ENCODE measurements at places on chromosomes 1 and 21.

DNA sequence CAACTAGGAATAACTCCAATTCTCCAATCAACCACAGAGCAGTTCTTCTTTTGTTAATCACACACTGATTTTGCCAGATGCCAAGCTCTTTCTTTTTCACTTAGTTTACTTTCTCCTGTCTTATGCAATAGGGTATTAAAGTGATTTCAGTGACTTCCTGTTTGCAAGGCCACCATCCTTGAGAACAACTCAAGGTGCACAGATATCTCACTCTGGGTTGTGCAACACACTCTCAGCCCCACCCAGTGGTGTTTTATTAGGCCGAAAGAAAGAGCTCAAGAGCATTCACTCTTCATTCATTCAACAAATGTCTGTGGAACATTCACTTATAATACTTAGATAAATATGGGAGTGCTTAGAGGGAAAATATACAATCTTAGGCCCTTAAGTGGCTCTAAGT is 352.5 kb downstream of the ZNF326 start:
- DNase-seq, result no peak

DNA sequence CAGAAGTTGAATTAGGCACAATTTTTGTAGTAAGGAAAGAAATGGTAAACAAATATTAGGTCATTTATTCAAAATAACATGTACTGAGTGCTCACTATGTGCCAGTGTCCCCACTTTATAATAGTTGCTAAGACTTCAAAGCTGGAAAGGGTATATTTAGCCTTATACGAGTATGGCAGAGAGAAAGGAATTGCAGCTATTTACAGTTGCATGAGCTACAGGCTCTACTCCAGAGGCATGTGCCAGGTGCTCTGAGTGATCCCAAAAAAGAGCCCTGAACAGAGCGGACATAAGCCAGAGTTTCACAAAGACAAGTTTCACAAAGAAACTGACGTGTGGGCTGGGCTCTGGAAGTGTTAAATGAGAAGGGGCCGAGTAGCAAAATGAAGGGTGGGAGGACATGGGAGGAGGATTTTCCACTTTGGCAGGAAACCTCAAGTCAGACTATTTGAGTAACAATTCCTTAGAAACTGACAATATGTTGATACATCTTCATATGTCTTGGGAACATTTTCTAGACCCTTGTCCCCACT is 40.9 kb downstream of the FASLG start:
- no peak for DNase-seq

DNA sequence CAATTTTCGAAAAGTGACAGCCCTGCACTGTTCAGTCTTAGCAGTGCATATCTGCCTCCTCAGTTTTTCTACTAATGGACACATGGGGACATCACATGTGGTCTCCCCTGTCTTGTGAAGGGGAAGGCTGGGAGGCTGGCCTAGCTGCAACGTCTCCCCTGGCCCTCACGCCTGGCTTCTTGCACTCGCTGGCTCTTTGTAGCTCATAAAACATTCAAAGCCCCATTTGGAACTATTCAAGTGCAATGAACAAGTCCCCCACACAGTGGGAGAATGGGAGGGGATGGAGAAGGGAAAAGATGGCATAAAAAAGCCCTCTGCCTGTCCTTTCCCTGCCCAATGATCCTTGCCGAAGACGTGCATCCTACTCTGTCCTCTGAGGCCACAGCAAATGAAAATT is 73.6 kb downstream of the PGBD5 start:
- DNase-seq, result no peak

- no peak for DNase-seq
Measured at GRCh38 chr1:192545896-192546521, 29.6 kb upstream of the RGS1 start.

- DNase-seq, result no peak
Measured at GRCh38 chr1:77876884-77877283, 11.5 kb upstream of the NEXN start.

DNA sequence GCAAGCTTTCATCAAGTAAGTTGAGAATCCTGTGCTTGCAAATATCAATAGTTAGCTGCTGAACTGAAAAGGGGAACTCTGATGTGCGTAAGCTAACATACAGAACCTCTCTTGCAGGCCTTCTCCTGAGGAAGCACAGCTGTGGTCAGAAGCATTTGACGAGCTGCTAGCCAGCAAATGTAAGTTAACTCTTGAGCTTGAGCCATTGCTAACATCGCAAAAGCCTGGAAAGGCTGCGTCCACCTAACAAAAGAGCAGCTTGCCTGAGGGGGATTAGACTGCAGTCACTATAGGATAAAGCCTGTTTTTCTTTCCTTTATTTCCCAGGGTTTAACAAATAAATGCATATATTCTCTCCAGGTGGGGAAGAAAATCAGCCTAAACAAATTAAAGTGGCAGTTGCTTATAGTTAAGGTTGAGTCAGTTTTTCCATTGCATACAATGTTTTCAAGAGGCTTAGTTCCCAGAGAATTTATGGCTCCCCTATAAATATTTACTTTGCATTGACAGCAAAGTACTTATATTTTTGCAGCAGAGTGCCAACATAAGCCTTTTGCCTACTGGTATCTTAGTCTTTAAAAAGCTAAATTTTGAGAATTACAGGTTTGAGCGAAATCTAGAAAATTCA is 1.5 kb downstream of the RGS2 start:
- no peak for DNase-seq

- DNase-seq, result no peak
Measured at GRCh38 chr1:14976256-14976655, 177.3 kb upstream of the TMEM51 start.
